Stimulated activated CD4-positive, alpha-beta T cell treated with anti-CD3 and anti-CD28 coated beads, Interleukin-15, amount 100 ng/mL, for 48 hours (primary cell): ENCODE measurements at places on chromosomes 4 and X.

- no peak for DNase-seq
Observed at GRCh38 chrX:68983004-68983857, 154.4 kb downstream of the EFNB1 start.

GRCh38 chrX:79366873-79367749 is at the start of gene ITM2A:
TSS of gene ITM2A (minus strand) at chrX:79367334. CDS start at chrX:79367215, 119 bp downstream.
- peak; percentile 24 for DNase-seq

GRCh38 chr4:55089916-55090315 is 35.5 kb downstream of the KDR start:
- no peak for DNase-seq

- no peak for DNase-seq
Observed at GRCh38 chr4:4428966-4429875, 42.3 kb downstream of the NSG1 start.
